ENCODE measurements at places on chromosomes 11 and 22.

GRCh38 chr11:69972351-69972802 lies 105.7 kb upstream of the ANO1 start:
- no peak for DNase-seq

DNA sequence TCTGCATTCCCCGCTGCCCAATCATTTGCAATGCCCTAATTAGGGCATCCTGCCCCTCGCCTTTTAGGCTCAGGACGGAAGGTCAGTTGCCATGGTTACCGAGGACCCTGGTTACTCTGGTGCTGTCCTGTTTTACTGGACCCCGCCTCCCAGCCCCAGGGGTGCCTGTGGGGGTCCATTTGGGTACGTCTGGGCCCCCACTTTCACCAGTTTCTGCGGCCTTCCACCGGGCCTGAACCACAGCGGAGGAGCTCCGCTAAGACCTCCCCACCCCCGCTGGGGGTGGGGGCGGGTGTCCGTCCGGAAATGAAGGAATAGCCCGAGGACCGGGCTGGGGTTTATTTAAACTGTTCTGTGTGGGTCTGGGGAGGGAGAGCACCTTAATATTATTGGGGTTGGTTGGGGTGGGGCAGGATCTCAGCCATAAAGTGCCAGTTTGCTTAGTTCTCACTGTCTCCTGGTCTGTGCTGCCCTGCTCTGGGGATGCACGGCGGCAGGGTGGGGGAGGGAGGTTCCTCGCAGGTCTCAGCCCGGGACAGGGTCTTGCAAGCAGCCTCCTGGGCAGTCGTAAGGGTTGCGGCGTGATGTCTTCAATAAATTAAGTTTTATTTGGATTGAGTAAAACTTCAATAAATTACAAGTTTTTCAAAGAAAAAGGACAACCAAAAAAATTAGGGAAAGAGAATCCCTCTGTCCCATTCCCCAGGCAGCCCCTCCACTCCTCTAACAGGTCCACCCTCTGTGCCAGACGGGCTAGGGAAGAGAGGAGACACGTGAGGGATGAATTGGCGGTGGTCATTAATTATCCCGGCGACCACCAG lies 5.3 kb downstream of the PHOX2A start:
- DNase-seq, result no peak

GRCh38 chr11:9799886-9800285 lies 136.0 kb downstream of the SWAP70 start:
- no peak for DNase-seq

DNA sequence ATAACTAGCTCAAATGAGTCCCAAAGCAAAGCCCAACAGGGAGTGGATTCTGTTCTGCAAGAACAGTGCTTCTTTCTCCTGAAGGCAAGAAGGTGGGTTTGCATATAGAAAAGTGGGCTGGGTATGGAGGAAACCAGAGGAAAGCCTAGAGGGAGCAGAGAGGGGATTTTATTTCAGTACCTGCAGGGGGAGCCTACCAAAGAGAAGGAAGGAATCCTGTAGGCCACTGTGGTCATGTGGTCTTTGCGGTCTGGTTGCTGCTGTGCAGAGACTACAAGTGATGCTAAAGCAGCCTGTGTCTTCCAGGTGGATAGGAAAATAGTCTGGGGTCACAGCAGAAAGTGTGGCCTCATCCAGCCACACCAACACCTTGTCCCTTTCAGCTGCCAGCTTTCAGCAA lies 33.2 kb upstream of the ZBTB16 start:
- no peak for DNase-seq

DNA sequence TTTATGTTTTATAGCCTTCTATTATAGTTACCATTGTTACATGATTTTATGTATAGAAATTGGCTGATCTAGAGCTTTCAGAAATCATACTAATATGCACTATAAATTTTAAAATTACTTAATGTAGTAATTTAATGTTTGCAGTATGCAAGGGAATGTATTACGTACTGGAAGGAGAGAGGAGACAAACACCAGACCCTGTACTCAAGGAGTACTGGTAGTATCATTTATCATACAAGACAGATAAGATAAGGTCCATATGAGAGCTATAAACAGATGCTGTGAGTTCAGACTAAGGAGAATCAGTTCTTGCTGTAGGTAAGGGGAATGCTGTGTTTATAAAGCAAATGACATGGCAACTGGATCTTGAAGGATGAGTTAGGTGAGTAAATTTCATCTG lies 765 bp downstream of the BCO2 start:
- no peak for DNase-seq

- peak; percentile 69 for DNase-seq
Observed at GRCh38 chr11:75214411-75214821, 26.2 kb upstream of the TPBGL start.

- no peak for DNase-seq
Observed at GRCh38 chr11:80559942-80560341, 1119.1 kb upstream of the TENM4 start.

GRCh38 chr11:41826085-41826484 lies 366.6 kb upstream of the LRRC4C start:
- DNase-seq, result no peak

GRCh38 chr11:81870066-81870412 lies 863.6 kb downstream of the FAM181B start:
- no peak for DNase-seq

DNA sequence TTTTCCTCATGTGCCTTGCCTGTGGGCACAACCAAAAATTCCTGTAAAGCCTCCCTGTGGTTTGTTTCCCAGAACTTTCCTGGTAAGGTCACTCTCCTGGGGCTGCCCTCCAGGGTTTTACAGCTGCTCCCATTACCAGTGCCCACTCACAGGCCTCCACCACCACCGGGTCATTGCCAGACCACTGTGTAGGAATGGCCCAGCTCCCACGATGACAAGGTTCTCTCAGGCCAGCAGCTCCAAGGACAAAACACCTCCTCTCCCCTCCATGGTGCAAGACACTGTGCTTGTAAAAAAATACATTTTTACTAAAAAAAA lies 96.1 kb upstream of the AKIP1 start:
- no peak for DNase-seq

DNA sequence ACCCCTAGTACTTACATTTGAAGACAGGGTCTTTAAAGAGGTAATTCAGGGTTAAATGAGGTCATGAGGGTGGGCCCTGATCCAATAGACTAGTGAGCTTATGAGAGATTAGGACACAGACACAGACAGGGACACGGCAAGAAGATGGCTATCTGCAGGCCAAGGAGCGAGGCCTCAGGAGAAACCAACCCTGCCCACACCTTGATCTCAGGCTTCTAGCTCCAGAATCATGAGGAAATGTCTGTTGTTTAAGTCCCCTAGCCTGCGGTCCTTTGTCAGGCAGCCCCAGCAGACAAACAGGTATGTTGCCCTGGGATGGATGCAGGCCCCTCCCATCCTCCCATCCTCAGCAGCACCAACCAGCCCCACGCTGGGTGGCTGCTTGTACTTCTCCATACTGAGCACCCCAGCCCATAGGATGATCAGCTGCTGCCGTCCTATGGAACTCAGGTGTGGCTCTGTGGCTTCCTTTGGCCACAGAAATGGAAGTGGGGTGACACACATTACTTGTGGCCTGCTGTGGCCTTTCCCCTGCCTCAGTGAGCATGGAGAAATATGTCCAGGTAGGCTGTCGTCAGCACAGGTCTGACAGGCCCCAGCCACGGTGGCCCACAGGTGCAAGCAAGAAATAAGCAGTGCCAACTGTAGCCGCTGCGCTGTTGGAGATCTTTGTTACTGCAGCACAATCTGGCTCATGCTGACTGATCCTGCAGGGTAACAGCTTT lies 7.9 kb downstream of the GNB1L start:
- DNase-seq, result no peak

DNA sequence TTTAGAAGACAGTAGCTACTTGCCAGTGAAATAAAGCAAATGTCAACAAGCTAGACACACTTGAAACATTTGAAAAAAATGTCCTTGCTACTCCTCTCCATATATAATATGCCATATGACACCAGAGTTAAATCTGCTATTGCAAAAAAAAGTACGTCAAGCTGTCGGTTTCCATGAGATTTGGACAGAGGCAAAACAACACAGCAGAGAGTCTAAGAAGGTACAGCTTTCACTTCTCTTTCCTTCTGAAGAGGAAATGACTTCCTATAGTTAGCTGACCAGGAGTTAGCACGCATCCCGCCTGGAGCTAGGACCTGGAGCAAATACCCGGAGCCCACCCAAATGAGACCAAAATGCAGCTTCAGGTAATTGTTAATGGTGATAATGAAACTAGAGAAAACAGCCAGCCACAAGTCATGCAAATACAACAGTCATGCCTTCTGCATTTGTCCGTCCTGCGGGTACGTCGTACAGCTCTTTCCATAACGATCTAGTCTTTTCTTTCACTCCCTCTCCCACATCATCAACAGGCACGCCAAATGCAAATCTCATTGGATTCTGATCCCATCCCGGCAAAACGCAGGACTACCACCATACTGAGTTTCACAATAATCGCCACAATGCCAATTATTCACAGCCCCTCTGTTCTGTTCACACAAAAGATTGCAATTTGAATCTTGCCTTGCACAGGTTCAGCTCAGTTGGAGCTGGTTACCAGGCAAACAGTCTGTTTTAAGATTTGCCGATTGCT lies 395.0 kb upstream of the CCDC90B start:
- no peak for DNase-seq

- DNase-seq, result peak; percentile 93
Observed at GRCh38 chr22:30205281-30206115, 41.1 kb downstream of the LIF start.

GRCh38 chr11:69150175-69150574 lies 5.6 kb upstream of the SMIM38 start:
- DNase-seq, result no peak

DNA sequence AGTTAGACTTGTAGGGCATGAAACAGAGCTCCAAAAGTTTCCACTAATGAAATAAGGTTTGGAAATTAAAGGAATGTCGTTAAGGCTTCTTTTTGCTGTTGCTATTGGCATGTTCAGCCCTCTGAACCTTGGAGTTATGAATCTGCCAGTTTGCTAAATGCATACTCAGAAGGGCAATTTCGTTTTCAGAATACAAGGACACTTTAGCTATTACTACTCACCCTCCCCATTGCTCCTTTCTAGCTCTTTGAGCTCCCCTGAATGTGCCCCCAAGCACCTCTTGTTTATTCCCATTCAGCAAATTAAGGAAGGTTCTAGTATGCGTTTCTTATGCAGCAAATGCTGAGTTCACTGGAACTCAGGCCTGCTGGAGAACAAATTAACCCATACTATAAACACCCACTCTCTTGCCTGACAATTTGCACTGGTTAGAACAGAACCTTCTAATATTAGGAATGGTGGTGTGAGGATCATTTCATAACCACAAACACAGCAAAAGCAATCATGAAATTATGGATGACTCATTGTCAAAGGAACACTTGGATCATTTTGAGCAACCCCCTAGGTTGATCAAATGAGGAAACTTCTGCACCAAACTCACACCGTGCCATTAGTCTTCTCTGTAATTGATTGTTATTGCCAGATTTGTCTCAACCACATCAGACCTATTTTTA lies 26.2 kb upstream of the LIN7C start:
- no peak for DNase-seq

GRCh38 chr11:128552783-128553661 lies 34.3 kb downstream of the ETS1 start:
- no peak for DNase-seq

- DNase-seq, result no peak
Observed at GRCh38 chr11:14012846-14013245, 50.3 kb downstream of the SPON1 start.

DNA sequence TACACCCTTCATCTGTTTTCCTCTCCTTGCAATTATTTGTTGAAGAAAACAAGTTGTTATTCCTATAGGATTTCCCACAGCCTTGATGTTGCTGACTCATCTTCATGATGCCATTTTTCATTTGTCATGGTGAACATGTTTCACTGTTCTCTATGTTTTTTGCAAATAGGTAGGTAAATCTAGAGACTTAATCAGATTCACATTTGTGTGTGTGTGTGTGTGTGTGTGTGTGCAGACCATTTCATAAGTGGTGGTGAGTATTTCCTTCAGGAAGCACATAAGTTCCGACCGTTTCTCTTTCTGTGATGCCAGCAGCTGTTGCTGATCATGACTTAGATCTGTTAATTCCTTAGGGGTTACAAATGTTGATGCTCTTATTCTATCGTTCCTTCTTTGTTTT lies 80.3 kb upstream of the IZUMO1R start:
- no peak for DNase-seq

DNA sequence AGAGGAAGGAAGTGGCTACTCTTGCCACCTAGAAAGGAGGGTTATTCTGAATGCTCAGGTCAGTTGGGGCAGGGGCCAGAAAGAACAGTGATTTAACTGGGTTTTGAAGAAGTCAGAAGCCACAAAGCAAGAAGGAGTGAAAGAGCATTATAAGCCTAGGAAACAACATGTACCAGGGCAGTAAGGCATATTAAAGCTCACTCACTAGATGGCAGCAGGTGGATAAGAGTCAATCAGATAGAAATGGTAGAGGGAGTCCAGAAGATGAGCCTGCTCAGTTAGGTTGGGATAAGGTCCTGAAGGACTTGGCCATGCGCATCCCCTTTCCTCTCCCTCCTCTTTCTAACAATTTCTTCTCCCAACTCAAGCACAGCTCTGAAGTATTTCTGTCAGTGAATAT lies 22.0 kb upstream of the PATE1 start:
- DNase-seq, result no peak
